ENCODE measurements at places on chromosomes 5 and 9.
A peak's percentile ranks its signal among the peaks of the same experiment; 100 is the strongest.

DNA sequence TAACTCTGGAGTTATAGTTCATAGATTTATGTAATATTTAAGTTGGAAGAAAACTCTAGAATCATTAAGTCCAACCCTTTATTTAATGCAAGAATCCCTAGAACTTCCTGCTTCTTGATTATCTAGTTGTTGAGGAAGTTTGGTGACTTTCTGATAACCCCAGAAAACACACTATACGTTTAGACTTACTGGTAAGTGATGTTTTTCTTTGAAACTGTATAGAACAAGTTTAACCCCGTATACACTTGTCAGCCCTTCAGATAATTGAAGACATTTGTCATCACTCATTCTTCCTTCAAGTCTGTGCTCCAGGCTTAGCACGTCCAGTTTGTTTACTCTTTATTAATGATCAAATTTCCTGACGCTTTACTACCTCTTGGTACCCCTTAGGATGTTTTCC lies 9.0 kb downstream of the NDUFS4 start:
- DNase-seq = no peak

DNA sequence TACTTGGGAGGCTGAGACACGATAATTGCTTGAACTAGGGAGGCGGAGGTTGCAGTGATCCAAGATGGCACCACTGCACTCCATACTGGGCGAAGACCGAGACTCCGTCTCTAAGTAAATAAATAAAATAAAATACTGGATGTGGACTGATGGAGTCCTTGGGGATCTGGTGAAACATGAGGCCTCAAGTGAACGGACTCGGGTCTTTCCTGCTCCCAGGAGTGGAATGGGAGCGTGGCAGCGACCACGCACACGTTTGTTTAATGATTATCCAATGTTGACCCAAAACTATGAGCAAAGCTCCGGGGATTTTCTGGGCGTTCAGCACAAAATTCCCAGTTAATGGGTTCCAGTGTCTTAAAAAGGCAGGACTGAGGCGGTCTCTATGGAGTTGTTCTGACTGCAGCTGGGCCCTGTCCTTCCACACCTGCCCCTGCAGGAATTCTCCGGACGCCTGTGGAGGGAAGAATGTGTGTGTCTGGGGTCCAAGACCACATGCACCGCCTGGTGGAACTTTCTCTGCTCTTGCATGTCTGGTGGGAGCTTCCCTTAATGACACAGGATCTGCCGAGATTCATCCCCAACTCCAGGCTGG lies 26.6 kb downstream of the NEK6 start:
- no peak for DNase-seq

GRCh38 chr9:120724757-120725400 lies 10.6 kb upstream of the MEGF9 start:
- no peak for DNase-seq

- DNase-seq = peak; percentile 79
These were observed at the start of gene MGAT4B for GRCh38 chr5:179806250-179807048. TSS of gene MGAT4B (minus strand) at chr5:179806866. CDS start at chr5:179806583, 283 bp downstream.

- DNase-seq = peak; percentile 37
These were observed 644 bp downstream of the NIM1K start for GRCh38 chr5:43192558-43193180.

DNA sequence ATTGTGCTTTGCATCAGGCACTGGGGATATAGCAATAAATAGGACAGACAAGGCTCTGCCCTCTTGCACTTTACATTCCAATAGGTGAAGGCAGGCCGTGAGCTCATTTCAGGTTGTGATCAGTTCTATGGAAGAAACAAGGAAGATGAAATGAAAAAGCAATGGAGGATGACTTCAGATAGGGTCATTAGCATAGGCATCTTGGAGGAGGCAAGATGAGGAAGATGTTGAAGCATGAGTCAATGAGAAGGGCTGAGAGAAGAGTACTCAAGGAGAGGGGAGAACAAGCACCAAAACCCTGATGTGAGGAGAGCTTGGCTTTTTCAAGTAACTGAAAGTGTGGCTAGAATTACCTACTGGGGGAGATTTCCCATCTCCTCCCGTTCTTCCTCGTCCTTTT lies 5.0 kb upstream of the SPARC start:
- DNase-seq = peak; percentile 65
